Activated T-helper 2 cell treated with anti-CD3 and anti-CD28 coated beads, Interferon-gamma antibody, Interleukin-2, Interleukin-4, amounts not matched to agents 10 μg/mL and 5 μg/mL and 100 μg/mL, durations not matched to agents 14 hours and 24 hours and 36 hours (primary cell): ENCODE measurements at places on chromosomes 1 and 21. TPM values are rescaled to one million over a fixed set of nuclear protein-coding genes. Genes with fewer than 3 reads are reported as not detected.

- peaks cover 10% of the 10 kb centered on the region for H3K4me1 ChIP-seq
- no peak overlapping the region for H3K27ac ChIP-seq
- H3K27me3 ChIP-seq = no peaks in the 10 kb centered on the region
- H3K36me3 ChIP-seq = no peaks in the 10 kb centered on the region
- DNase-seq = no peak
These were observed 168.0 kb downstream of the PPP1R12B start for GRCh38 chr1:202516434-202516877.

Gene PTPRU
- 0.30 and 0.37 TPM in 2 replicates for total RNA-seq

- DNase-seq = no peak
- no peaks in the 10 kb centered on the region for H3K4me1 ChIP-seq
- no peaks in the 10 kb centered on the region for H3K36me3 ChIP-seq
- no peak overlapping the region for H3K4me3 ChIP-seq
- H3K27ac ChIP-seq = no peak overlapping the region
- no peaks in the 10 kb centered on the region for H3K27me3 ChIP-seq
These were observed 3933.6 kb downstream of the SRGAP2C start for GRCh38 chr1:125118147-125118993.

- no peaks in the 10 kb centered on the region for H3K27me3 ChIP-seq
- H3K4me3 ChIP-seq = no peak overlapping the region
- no peak overlapping the region for H3K27ac ChIP-seq
- no peak for DNase-seq
- no peaks in the 10 kb centered on the region for H3K4me1 ChIP-seq
These were observed 134.4 kb downstream of the LEPR start for GRCh38 chr1:65554829-65555228.

DNA sequence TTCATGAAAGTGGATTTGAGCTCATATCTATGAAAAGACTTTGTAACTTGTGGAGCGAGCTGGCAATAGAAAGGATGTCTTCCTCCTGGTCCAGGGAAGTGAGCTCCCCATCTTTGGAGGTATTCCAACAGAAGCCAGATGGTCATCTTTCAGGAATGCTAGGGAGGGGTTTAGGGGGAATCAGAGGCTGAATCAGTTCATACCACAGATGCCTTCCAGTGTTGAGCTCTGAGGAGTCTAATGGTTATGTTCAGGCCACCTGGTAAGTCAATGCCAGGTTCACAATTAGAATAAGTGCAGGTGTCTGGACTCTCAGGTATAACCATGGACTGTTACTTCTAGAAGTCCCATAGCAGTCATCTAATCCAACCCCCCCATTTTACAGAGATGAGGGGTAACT lies 119.1 kb downstream of the ACTL8 start:
- H3K4me3 ChIP-seq = no peak overlapping the region
- no peak for DNase-seq
- no peak overlapping the region for H3K27ac ChIP-seq
- no peaks in the 10 kb centered on the region for H3K36me3 ChIP-seq
- H3K4me1 ChIP-seq = no peaks in the 10 kb centered on the region
- H3K27me3 ChIP-seq = no peaks in the 10 kb centered on the region
